HFFc6 (cell line): ENCODE measurements at places on chromosomes 3 and 15. TPM values are rescaled to one million over a fixed set of nuclear protein-coding genes. Genes with fewer than 3 reads are reported as not detected.

DNA sequence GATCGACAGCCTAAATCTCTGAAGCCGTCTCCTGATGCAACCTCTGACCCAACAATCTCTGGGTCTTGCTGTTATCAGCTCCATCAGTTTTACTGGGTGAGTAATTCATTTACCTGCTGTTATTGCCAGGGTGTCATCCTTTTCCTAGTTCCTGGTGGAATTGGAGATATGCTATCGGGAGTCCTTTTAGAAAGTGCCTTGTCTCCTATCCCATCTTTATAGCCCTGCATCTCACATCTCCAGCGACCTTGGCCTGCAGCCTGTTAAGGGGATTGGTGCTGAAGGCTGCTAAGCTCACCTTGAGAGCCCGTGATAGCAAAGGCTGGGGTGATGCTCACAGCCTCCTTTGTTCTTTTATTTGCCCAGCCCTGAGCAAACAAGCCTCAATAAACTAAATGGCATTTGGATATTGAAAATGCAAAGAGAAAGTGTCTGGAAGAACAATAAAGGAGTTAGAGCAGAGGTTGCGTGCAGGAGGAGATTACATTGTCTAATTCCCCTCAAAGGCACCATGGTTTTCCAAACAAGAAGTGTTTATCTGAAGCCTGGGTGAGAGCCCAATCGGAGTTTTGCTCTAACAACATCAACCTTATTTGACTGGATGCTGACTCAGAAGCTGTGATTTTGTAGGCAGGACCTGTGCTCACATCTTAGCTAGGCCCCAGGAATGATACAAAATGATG is 101.8 kb downstream of the RPLP1 start:
- DNase-seq: no peak

DNA sequence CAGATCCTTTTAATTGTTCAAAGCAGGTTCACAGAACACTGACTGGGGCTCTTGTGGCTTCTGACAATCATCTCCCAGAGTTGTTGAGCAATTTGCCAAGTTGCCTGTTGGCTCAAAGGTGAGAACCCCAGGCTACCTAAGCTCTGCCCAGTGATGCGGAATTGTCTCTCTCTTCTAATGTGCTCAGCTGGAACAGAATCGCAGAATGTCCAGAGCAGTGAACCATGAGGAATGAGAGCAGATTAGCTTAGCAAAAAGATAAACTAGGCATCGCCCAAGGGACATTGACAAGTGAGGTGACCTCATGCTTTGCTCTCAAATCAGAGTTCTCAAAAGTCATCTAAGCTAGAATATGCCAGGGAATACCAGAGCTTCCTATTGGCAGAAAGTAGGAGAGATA is 148.1 kb downstream of the WDR76 start:
- DNase-seq: no peak

DNA sequence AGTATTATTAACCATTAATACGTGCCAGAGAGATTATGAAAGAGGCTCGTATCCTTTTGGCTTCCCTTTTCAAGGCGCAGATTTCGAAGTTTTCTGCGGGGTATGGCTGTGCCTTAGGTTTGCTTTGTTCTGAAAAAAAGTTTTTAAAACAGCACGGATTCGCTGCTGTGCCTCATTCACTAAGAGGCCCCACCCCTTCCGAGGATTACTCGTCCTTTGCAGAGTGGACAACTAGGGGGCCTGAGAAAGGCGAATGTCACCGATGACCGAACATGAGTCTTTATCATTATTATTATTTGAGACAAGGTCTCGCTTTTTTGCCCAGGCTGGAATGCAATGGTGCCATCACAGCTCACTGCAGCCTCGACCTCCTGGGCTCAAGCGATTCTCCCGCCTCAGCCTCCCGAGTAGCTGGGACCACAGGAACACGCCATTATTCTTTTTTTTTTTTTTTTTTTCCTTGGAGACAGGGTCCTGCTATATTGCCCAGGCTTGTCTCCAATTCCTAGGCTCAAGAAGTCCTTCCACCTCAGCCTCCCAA is 684 bp upstream of the RPS27L start:
- peak; percentile 87 for DNase-seq

DNA sequence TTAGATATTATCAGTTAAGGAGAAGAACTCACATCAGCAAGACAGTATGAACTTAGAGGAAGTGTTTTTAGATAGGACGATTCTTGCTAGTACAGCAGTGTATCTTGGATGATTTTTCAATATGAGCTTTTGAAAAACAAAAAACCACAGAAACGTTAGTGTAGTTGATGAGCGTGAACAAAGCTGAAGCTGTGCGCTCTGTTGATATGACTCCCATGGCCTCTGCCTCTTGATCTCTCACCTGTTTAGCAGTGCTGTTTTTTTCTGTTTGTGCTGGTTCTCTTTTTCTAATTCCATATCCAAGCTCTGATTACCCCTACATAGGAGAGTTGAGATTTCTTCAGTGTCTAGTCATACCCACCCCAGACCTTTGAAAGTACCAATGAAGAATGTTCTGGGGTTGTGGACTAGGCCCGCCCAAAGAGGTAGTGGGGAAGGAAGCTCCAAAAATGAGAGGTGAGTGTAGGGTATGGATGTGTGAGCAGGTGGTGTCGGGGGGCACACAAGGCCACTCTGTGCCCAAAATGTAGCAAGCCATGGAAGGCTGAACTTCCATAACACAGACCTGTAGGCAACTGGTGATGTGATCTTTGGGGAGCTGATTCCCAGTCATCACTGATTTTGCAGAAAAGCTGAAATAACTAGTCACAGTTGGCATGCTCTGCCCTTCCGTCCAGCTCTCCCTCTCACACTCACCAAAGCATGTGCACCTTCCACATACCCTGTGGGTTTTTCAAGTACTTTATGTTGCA is 20.0 kb upstream of the CMTM7 start:
- DNase-seq: no peak

DNA sequence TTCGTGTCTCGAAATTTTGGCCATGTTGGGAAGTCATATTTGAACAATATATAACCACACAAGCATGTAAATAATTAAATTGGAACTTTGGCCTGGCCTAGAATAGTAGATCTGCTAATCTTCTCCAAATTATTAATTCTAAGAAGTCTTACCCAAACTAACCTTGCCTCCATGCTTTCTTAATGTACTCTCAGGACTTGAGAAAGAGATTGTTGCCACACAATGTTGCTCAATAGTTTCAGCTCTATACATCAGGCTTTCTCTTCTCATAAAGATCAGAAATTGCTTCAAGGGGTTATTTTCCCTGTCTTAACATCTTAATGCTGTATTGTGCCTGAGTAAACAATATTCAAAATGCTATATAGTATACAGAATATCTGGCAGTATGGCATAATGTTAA is 202.7 kb upstream of the LRIG1 start:
- no peak for DNase-seq

- DNase-seq: no peak
Measured at GRCh38 chr3:158820521-158820920, 18.7 kb downstream of the MFSD1 start.

DNA sequence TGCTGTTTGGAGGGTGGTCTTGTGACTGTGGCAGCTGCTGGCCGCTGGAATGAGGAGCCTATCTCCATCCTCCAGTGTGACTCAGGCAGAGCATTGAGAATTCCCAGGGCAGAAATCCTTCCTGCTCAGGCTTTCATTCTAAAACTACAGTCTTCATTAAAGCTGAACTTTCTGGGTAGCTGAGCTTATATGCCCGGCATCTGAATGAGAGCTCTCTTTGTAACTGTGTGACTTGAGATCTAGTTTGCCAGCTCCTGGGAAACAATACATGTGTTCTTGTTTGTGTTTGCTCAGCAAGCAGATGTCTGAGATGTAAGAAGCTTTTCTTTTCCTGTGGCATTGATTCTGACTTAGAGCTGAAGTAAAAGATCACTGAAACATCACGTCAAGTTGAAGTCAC is 22.4 kb downstream of the RLBP1 start:
- DNase-seq: no peak

DNA sequence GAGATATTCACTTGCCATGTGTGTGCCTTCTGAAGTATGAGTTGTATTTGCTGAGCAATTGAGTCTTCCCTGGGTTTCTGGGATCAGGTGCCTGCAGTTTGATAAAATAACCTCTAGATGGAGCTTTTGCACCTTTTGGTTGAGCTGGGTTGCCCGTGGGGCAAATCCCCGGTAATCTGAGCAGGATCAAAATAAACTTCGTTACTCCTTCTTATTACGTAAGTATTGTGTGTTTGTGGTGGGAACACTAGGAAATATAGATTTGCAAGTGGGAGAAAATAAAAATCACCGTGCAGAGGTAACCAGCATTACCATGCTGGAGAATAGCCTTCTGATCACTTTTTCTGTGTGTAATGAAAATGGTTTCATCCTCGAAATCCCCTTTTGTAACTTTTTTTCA is 277.4 kb upstream of the NR2E3 start:
- peak; percentile 22 for DNase-seq

GRCh38 chr3:117630469-117630868 is 920.9 kb downstream of the TUSC7 start:
- DNase-seq: no peak

DNA sequence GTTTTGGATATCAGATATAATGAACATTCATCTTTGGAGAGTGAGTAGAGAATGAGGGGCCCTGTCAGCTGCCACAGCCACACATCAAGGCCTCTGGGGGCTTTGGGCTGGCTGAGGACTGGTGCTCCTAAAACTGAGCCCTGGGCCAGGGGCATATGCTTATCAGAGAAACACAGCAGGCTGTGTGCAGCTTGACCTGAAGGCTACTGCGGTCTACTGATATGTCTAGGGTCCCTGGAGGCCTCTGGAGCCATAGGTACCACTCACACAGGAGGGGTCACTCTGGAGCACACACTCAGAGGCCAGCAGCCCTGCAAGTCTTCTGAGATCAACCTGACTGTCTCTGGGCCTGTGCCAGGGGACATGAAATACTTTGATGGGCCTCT is 7.6 kb downstream of the TF start:
- no peak for DNase-seq

- DNase-seq: peak; percentile 4
Measured at GRCh38 chr3:113111011-113111707, 100.2 kb upstream of the BOC start.

GRCh38 chr3:141076036-141076773 is 25.1 kb downstream of the SPSB4 start:
- DNase-seq: no peak

DNA sequence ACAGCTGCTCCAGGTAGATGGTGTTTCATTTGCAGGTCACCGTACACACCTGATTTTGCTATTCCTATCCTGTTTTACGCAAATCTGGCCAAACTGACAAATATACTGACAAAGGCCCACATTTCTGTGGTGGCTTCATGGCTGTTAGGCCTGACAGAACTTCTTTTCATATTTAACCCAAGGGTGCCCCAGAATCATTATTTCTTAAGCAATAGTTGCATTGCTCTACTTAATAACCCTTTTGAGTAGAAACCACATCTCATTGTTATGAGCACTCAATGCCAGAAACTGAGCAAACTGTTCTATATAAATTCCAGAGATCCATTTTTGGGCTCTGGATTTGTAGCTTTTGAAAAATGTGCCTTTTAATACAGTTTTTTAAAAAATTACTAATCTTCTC is 19.4 kb downstream of the ASTE1 start:
- DNase-seq: no peak

DNA sequence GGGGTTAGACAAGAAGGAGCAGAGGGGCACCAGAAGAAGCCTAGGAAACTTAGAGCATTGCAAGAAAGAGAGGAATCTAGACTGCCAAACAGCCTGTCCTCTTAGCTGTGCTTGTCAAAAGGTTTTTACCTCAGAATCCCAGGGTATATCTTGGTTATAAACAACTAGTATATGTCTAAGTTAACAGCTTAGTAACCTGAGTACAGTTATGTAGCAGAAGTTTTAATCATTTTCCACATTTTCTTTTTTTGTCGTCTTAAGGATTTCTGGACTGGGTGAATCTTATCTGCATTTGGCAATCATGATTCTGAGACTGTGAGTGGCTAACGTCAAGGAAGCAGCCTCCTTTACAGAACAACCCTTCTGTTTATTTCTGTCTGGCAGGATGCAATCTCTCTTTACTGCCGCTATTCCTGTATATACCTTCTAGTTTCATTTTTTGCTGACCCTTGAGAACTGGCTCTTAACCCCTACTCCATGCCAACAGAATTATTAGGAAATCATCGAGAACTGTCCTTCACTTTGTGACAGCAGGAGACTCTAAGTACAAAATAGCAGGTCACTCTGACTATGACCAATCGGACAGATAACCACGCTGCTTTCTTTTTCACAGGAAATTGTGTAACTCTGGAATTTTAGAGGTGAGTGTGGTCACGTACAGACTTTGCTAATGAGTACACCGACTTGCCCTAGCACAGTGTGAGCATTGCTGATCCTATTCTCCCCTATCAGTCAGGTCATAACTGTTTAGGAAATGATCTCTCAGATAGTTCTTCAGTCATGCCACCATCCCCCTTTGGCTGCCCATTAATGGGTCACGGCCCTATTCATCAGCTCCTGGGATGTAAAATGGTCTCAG is 3.3 kb upstream of the CP start:
- peak; percentile 73 for DNase-seq

GRCh38 chr3:171688002-171688401 is 122.3 kb downstream of the PLD1 start:
- DNase-seq: no peak

- DNase-seq: peak; percentile 34
Measured at GRCh38 chr3:73774645-73775044, 149.9 kb upstream of the PDZRN3 start.

GRCh38 chr3:119918992-119919933 is 137.4 kb downstream of the NR1I2 start:
- no peak for DNase-seq

DNA sequence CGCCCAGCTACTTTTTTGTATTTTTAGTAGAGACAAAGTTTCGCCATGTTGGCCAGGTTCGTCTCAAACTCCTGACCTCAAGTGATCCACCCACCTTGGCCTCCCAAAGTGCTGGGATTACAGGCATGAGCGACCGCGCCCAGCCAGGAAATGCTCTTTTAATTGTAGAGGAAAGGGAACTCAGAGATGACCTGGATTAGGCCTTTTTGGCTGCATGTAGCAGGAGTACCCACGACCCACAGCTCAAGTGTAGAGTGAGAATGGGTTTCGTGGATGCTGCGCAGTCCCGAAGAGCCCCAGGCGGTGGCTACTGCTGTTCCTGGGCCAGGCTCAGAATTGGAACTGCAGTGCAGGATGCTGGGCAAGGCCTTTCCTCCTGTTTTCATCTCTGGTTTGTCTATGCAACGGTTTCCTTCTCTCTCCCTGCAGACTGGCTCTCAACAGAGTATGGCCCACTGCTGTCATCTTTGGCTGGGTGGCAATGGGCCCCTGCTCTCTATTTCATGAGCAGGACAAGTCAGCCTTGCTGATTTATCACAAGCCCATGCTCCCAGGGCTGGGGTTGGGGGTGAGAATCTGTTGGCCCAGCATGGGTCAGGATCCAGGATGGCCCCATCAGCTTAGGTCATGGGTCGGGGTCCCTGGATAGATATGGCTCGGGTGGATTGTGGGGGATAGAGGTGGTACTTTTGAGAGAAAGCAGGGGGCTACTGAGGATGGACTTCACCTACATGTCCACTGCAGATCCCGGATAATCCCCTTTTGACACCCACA is 51.2 kb downstream of the GASK1A start:
- DNase-seq: no peak

The CHRNA7 gene
- not detected in 3 replicates for total RNA-seq

The LINGO1 gene
- total RNA-seq: 0.09 TPM in 1 of 2 replicates, not detected in the other

The GABRR3 gene
- not detected in 3 replicates for total RNA-seq

The RCCD1 gene
- 14.3 to 17.3 TPM (median 14.6 TPM) in 3 replicates for total RNA-seq

The SLC12A1 gene
- total RNA-seq: not detected in 3 replicates

The TBC1D2B gene
- 35.3 to 42.5 TPM (median 38.5 TPM) in 3 replicates for total RNA-seq

The CORO2B gene
- total RNA-seq: 8.9 to 10.2 TPM (median 9.8 TPM) in 3 replicates

The RBSN gene
- 17.6 to 19.1 TPM (median 19.0 TPM) in 3 replicates for total RNA-seq

The SKIL gene
- 49.6 to 72.6 TPM (median 64.1 TPM) in 3 replicates for total RNA-seq

The MME gene
- total RNA-seq: 50.3 and 71.4 TPM in 2 replicates

The ZNF660 gene
- 0.05 TPM in 1 of 3 replicates, not detected in the others for total RNA-seq

The BRK1 gene
- 164 to 180 TPM (median 177 TPM) in 3 replicates for total RNA-seq

The TLNRD1 gene
- 8.5 and 14.3 TPM in 2 replicates for total RNA-seq
